ENCODE measurements at places on chromosomes 12 and 14. TPM values are rescaled to one million over a fixed set of nuclear protein-coding genes. Genes with fewer than 3 reads are reported as not detected.

Gene P3H3
- 12.9 TPM for total RNA-seq

Gene GDF3
- 0.79 TPM for total RNA-seq

Gene GPR135
- 0.22 TPM for total RNA-seq

Gene SOX5
- total RNA-seq, result not detected

Gene TBC1D30
- 9.8 TPM for total RNA-seq

All from lung microvascular endothelial cell (primary cell).